ENCODE measurements at places on chromosomes 5 and 9. TPM values are rescaled to one million over a fixed set of nuclear protein-coding genes. Genes with fewer than 3 reads are reported as not detected.

The ARHGAP26 gene
- total RNA-seq = 0.54 TPM

The GABRB2 gene
- not detected for total RNA-seq

DNA sequence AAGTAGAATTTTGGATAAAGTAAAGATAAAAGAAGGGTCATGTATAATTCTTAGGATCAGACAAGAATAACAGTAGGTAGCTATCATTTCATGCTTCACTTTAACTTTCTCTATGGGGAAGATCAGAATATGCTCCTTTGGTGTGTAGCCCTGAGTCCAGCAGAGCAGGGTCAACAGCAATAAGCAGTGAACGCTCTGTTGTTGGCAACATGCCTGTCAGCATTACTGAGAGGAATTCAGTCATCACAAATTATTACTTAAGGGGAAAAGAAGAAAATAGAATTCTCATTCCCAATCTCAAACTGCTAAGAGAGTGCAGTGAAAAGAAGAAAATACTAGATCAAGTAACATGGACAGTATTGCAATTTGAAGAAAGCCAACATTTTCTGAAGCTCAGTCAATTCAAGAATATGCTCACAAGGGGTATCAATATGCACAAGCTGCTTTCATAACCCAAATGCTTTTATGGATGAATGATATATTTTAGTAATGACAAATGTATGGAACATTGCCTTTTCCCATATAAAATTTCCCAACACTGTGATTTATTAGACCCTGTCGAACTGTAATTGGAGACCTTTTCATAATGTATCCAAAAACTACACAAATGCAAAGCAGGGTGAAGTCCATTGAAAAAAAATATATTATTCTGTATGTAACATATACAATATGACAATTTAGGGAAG is 1359.4 kb downstream of the EFNA5 start:
- H3K27me3 ChIP-seq = no peaks in the 10 kb centered on the region
- peak; percentile 56 for DNase-seq
- no peaks in the 10 kb centered on the region for H3K4me1 ChIP-seq
- H3K36me3 ChIP-seq = no peaks in the 10 kb centered on the region
- no peak overlapping the region for H3K4me3 ChIP-seq

The CDH12 gene
- not detected for total RNA-seq

The TXNDC8 gene
- total RNA-seq = not detected

The PCDHA1 gene
- total RNA-seq = not detected

GRCh38 chr5:175444060-175444904 is at the start of gene DRD1:
Gene DRD1, minus strand, starts transcription at chr5:175444182. Its CDS starts 1,083 bp downstream, at chr5:175443099.
- no peaks in the 10 kb centered on the region for H3K4me1 ChIP-seq
- H3K27ac ChIP-seq = no peak within 1 kb of the TSS
- DNase-seq = peak; percentile 21
- peak within 1 kb of the TSS; percentile 8 for H3K4me3 ChIP-seq

The RBM27 gene
- 19.2 TPM for total RNA-seq

DNA sequence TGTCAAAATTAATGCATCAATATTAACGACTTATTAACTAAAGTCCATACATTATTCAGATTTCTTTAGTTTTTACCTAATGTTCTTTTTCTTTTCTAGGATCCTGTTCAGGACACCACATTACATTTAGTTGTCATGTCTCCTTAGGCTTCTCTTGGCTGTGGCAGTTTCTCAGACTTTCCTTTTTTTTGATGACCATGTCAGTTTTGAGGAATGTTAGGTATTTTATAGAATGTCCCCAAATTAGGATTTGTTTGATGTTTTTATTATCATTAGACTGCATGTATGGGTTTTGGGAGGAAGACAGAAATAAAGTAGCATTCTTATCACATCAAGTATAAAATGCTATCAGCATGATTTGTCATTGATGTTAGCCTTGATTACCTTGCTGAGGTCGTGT is 32.0 kb downstream of the ZCCHC7 start:
- no peaks in the 10 kb centered on the region for H3K27me3 ChIP-seq
- H3K27ac ChIP-seq = no peak overlapping the region
- DNase-seq = no peak
- no peak overlapping the region for H3K4me3 ChIP-seq
- peaks cover 8% of the 10 kb centered on the region for H3K36me3 ChIP-seq

All from IMR-90 (cell line).